ENCODE measurements at places on chromosomes 13 and 19.

DNA sequence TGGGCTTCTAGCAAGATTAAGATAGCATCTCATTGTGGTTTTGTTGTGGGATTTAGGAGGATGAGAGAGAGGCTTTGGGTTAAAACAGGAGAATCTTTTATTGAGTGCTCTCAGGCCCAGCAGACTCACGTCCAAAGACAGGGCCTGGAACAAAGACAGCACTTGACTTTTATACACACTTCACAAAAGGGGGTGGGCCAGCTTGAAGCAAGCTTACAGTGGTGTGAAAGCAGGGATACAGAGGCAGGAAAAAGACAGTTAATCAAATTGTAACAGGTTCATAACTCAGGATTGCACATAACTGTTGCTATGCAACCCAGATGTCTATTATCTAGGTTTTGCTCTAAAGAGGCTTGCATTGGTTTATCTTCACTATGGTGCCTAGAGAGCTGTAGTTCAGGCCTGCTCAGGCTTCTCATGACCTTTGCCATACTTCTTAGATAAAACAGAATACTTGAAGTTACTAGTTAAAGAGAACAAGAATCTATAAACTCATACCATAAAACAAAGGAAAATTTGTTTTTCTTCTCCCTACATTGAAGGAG, 42.2 kb upstream of the CEACAM21 start:
- DNase-seq: no peak

- DNase-seq: no peak
Observed at GRCh38 chr13:51955816-51956603, 55.2 kb downstream of the ATP7B start.

DNA sequence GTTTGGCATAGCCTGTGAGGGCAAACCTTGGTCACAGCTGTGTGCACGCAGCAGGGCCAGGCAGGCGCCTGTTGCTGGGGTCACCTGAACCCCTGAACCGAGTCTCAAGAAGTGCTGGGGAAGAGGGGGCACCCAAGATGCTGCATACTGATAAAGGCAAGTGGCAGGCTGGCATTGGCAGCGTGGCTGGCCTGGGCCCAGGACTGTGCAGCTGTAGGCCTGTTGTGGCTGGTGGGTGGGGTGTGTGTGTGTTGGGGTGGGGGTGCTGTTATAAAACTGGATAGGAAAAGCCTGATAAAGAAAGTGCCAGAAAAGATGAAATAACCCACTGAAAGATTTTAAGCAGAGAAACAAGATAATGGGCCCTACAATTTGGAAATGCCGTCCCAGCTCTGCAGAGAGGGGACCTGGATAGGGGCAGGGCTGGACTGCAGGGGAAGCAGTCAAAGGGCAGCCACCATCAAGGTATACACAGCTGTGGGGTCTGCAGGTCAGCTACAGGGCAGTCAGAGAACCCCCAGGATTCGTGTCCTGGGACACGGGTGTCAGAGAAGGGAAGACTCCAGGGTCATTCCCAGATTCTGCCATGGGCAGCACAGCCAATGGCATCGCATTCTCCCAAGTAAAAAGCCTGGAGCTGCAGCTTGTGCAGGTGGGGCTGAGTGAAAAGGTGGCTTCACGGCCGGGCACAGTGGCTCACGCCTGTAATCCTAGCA, 33.2 kb downstream of the CILP2 start:
- DNase-seq: no peak

GRCh38 chr13:98461486-98462240, 115.2 kb downstream of the STK24 start:
- no peak for DNase-seq

DNA sequence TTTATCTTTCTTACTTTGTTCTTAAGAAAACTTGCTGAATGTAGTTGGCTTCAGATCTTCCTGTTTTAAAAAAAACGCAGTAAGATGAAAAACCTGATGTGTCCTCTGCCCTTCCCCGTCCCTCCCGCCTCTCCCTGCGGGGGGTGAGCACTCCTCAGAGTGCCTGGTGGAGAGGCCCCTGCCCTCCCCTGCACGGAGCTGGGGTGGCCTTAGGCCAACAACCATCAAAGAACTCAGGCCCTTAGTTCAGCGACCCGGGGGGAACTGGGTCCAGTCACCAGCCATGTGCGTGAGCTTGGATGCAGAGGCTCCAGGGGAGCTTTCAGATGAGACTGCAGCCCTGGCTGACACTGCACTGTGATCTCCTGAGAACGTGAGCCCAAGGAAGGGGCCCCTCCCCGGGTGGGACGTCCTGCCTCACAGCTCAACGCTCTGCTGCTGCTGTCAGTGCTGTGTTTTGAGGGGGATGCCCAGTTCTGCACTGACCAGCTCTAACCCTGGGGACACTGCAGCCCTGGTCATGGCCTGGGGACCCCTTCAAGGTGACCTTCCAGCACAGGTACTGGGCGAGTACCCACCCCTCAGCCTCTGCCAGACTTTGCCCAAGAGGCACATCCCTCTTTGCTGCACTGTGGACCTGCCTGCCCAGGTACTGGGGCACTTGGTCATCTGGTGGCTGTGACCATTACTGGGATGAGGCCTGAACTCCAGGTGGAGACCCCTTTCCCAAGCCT, 42.7 kb downstream of the ANKRD10 start:
- no peak for DNase-seq

- DNase-seq: no peak
Observed at GRCh38 chr19:4977299-4978174, 8.6 kb downstream of the KDM4B start.

DNA sequence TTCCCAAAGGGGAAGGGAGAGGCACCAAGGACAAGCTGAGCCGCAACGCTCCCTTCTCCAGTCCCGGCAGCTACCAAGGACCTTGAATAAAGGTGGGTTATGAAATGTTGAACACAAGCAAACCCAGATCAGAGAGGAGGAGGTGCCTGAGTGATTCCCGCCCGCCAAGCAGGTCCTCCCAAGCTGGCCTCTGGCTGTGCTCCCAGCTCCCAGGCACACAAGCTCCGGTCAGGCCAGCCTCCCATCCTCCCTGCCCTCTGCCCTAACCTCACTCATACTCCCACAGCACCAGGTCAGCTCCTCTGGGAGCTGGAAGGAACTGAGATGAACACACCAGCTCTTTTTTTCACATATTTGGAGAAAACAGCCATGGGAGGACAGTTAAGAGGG, 3.7 kb downstream of the NAPA start:
- no peak for DNase-seq

GRCh38 chr13:88895261-88895941, 1224.2 kb downstream of the SLITRK5 start:
- DNase-seq: no peak

DNA sequence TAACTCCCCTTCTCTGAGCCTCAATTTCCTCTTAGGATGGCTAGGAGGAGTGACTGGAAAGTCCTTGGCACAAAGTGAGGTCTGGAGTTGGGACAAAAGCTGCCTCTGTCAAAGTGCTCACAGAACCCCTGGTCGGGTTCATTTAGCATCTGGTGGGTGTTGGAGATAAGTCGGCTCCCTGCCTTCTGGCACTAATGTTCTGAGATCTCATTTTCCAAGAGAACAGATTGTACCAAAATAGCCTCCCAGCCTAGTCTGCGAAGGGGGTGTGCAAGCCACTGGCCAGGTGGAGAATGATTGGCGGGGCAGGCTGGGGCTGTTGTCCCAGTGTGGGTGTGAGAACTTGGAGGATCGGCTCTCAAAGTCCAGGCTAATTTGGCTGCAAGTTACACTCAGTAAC, 20.7 kb upstream of the NWD1 start:
- DNase-seq: no peak
